ENCODE measurements at places on chromosomes 11 and 22.
A peak's percentile ranks its signal among the peaks of the same experiment; 100 is the strongest.

DNA sequence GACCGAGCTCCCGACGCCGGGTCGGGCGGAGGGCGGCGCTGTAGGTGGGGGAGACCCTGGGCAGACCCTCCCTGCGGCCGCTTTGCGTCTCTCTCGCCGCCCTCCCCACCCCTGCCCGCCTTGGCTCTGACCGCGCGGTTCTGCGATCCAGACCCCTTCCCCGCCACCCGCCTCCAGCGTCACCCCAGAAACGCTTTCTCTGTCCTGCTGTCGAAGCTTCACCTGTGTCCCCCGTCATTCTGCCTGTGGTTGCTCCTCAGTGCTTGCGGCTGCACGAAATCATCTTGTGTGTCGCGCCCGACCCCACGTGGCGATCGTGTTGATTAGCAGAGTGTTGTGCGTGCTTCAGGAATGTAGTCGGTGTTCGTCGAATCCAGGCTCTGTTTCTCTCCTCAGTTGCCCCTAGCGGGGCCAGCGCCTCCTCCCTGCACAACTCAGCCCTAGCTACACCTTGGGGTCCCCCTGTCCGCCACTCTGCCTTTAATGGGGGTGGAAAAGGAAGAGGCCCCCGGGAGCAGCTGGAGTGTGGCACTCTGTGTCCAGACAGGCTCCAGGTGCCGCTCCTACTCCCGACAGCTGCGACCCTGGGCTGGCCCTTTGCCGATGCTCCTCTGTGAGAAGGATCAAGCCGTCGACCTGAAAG is 851 bp downstream of the PTDSS2 start:
- DNase-seq = peak; percentile 82

- DNase-seq = no peak
Observed at GRCh38 chr11:92651159-92651558, 318.3 kb upstream of the MTNR1B start.

- no peak for DNase-seq
Observed at GRCh38 chr11:71268706-71269321, 16.4 kb upstream of the SHANK2 start.

GRCh38 chr22:31602259-31602952 is 59.6 kb downstream of the PISD start:
- no peak for DNase-seq

- no peak for DNase-seq
Observed at GRCh38 chr11:25886036-25886435, 445.9 kb upstream of the ANO3 start.

DNA sequence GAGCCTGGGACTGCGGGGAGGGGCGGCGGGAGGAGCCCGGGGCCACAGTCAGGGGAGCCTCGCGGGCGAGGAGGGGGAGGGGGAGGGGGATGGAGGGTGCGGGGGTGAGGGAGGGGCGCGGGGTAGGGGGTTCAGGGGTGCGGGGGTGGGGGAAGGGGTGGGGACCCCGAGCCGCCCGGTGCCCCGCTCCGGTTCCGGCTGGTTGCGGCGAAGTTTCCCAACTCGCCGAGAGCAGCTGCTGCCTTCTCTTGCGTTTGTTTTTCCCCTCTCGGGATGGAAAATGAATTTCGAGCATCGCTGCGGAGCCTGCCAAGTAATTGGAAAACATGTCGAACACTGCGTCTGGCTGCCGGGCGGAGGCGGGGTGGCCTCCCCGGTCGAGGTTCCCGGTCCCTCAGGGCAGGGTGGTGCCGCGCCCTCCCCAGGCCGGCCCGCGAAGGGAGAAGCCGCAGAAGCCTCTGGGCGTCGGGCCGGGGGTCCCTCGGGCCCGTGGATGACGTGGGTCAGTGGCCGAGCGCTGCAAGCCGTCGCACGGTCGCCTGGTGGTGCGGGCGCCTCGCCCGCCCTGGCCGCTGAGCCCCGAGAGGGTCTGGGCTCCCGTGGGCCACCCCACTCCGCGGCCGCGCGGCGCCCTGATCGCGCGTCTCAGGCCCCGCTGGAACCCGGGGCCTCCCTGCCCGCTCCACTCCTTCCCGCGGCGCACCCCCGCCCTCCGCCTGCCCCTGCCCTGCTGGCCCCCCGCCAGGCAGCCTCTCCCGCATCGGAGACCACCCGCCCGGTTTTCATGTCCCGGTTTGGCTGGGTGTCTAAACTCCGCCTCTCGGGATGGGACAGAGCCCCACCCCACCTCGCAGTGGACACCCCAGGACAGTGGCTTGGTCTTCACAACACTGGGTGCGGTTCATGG is 12.1 kb downstream of the SPATA19 start:
- DNase-seq = no peak

DNA sequence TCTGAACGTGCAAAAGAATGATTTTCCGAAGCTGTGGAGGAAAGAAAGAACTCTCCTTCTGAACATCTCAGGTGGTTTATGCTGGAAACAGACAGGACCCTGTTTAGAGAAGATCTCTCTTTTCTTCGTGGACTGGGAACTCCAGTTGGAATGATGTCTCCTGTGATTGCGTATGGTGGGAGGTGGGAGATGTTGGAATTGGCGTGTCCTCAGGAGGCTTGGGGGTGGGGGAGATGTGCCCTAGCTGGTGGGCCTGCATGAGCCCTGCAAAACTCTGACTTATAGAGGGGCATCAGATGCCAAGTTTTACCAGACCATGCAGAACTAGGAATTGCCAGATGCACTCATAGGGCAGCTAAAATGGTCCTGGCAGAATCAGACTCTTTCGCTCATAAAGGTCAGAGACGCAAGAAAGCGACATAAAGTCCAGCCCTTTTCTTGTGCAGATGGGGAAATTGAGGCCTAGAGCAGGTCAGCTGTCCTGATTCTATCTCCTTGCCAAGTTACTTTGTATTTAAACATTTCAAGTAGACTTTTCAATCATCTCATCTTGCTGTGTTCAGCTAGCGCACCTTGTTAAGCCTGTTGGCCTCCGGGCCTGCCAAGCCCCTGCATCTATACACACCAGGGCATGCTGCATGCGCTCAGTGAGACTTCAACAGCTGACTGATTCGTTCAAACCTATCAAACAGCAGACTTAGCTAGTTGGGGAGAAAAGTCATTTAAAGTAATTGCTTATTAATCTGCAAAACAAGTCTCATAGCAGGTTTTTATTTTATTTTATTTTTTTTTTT is 34.2 kb upstream of the EHF start:
- no peak for DNase-seq

DNA sequence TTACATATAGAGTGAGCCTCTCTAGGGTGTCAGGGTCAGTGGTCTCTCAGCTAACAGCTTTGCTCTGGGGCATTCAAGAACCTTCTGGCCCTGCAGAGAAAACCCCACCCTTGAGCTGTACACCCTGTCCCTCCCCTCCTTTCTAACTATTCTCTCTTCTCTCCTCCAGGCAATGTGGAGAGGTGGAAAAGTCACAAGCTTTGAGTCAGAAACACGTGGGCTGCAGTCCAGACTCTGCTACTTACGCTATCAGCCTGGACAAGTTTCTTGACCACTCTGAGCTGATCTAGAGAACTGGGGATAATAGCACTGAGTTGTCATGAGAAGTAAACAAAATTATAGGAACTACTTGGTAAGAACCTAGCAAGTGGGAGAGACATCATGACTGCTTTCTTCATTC is 10.7 kb upstream of the FAM83F start:
- DNase-seq = no peak

GRCh38 chr11:48036466-48036865 is 56.1 kb downstream of the PTPRJ start:
- DNase-seq = no peak

- no peak for DNase-seq
Observed at GRCh38 chr11:65793144-65793581, 6.3 kb downstream of the OVOL1 start.

GRCh38 chr22:44032126-44032730 is 8.1 kb downstream of the PARVB start:
- no peak for DNase-seq

- no peak for DNase-seq
Observed at GRCh38 chr22:24697172-24697571, 77.3 kb downstream of the PIWIL3 start.

DNA sequence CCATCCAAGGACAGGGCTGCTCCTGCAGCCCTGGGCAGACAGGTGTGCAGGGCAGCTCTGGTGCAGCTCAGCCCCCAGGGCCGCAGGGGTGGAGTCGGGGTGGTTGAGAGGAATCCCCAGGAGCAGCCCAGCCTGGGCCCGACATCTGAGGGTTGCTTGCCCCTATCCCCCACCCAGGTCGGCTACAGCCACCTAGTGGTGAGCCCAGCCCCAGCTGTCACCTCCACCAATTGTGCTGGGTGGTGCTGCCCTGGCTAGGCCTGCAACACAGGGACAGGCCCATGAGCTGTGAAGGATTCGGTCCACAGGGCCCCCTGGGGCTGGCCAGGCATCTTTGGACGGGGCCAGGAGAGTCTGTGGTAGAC is 29.6 kb downstream of the RTN4R start:
- DNase-seq = peak; percentile 82

DNA sequence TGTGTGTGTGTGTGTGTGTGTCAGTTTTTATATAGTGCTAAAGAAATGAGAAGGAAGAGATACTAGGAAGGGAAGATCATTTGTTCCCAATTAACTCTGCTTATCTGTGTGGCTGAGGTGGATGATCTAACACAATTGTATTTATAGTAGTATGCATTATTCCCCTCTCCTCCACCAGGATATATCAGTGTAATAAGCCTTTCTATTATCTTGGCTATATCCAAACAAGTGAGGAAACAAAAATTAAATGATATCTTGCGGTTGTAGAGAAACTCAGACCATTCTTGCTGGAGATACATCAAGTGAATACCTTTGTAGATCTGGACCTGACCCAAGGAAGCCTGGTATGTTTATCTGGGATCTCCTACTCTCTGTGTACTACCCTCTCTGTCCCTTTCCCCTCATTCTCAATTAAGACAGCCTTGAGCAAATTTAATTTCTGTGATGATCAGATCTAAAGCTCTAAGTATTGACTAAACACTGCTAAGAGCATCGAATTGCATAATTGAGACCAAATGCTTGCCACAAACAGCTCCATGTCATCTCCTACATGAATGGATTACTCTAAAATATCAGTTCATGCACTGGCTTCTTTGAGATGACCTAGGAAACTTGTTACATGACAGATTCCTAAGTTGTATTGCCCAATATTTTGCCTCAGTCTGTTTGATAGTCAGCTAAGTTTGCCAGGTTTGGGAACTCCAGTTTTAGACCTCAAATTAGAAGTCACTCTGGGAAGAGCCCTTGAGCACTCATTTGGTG is 185.3 kb upstream of the CTSC start:
- no peak for DNase-seq

- no peak for DNase-seq
Observed at GRCh38 chr22:48718818-48719500, 1108.7 kb downstream of the BRD1 start.

GRCh38 chr11:112608509-112608908 is 347.8 kb upstream of the PLET1 start:
- DNase-seq = no peak

DNA sequence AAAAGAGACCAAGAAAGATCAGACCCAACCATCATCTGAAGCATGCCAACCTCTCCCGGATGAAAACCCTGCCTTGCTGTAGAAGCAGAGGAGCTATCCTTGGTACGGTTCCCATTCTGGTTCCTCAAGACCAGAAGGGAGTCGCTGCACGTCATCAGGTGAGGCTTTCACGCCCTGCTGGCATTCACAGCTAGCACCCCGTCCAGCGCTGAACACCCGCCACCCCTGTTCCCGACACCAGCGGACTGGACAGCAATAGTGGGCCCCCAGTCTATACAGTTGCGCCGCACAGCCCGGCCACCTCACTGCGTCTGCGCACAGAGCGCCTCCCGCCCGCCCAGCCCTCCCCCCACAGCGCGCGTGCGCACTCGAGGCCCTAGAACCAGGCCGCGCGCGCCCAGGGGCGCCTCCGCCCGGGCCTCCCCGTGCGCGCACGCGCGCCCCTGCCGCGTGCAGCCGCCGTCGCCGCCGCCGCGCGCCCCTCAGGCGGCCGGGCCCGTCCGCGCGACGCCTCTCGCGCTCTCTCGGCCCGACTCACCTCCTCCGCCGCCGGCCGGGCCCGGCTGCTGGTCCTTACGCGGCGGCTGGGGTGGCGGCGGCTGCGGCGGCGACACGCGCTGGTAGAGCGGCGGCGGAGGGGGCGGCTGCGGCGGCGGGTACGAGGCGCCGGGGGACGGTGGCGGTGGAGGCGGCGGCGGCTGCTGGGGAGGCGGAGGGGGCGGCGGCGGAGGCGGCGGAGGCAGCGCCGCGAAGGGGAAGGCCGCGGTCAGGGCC is 706 bp downstream of the SF1 start:
- DNase-seq = peak; percentile 90

- no peak for DNase-seq
Observed at GRCh38 chr11:111245425-111245824, at the start of gene POU2AF2. POU2AF2 (plus strand) TSS chr11:111245725; CDS start chr11:111245854, 129 bp downstream.

- no peak for DNase-seq
Observed at GRCh38 chr11:78231962-78232501, 43.3 kb downstream of the USP35 start.

DNA sequence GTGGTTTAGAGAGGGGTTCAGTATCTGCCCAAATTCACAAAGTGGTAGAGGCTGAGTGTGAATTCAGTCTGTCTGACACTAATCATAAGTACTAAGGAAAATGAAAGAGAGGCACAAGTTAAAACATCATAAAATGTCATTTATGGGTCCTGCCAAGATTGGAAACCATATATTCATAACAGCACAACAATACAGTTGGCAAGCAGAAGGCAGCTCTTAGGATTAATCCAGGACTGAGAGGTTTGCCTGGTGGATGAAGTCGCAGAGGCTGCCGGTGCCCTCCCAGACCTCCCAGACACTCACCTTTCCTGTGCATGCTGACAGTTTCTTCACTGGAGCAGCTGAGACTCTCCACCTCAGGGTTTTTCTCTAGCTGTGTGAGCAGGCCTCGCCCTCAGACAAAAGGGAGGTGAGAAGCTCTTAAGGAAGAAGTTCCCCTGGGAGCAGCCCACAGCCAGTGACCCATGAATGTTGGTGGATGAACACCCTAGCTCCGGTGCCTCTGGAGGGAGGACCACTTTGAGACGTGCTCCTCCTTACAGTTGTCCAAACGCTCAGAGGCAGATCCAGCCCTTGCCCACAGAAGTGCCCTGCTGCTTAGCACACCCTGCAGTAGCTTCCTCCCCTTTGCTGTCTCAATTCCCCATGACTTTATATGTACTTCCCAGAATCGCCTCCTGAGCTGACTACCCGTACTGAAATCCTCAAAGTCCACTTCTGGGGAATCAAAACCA is 43.7 kb downstream of the MAML2 start:
- no peak for DNase-seq

GRCh38 chr11:79117488-79117887 is 323.3 kb downstream of the TENM4 start:
- DNase-seq = no peak
